Esophagus squamous epithelium (tissue), 5 donors: ENCODE measurements at places on chromosomes 5 and 9.

- DNase-seq: no peak
Measured at GRCh38 chr5:78295035-78295961, 800 bp upstream of the AP3B1 start.

DNA sequence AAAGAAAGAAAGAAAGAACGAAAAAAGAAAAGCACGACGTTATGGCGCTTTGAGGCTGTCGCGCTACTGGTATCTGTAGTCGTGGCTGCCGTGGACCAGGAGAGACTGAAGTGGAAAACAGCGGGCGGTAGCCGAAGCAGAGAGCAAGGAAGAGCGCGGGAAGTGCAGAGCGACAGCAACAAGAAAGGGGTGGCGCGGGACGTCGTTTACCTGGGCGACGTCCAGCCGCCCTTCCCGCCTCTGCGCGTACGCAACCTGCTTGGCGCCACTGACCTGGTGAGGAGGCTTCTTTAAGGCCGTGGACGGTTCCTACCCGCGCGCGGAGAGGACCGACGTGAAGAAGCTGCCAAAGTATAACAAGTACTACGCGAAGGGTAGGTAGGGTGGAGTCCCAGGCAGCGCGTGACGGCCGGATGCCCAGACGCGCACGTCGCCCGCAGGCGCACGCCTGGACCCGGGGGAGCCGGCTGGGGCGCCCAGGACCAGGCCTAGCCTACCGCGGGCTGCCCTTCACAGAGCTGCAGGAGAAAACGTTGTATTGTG, 15.4 kb downstream of the CCL28 start:
- no peak for DNase-seq

GRCh38 chr5:116964438-116964837, 389.8 kb upstream of the SEMA6A start:
- no peak for DNase-seq

DNA sequence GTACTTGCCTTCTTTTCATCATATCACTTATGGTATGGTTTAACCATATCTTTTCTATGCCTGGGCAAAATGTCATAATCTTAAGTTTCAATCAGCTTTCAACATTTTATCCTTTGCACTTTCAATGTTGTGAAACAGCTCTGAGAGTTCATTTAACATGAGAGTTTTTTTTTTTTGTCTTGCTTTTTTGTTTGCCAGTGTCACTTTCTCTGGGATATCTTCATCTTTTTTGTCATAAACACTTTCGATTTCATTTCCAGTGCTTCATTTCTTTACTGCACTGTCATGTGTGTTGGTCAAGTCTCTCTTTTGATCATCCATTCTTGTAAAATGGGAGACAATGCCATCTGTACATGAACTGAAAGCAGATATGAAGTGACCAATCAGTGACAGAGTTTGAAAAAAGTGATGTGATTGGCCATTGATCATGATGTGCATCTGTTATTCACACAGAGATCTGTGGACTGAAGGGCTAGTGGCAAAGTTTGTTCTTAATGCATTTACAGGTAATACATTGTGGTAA, 7.5 kb upstream of the POU5F2 start:
- DNase-seq: no peak

- DNase-seq: no peak
Measured at GRCh38 chr5:76927961-76928360, 24.9 kb upstream of the CRHBP start.

GRCh38 chr5:20340126-20340525, 352.1 kb upstream of the CDH18 start:
- no peak for DNase-seq

- DNase-seq: no peak
Measured at GRCh38 chr5:96933764-96934707, 1.8 kb upstream of the LNPEP start.

GRCh38 chr5:162514116-162514515, 446.5 kb downstream of the GABRG2 start:
- no peak for DNase-seq

DNA sequence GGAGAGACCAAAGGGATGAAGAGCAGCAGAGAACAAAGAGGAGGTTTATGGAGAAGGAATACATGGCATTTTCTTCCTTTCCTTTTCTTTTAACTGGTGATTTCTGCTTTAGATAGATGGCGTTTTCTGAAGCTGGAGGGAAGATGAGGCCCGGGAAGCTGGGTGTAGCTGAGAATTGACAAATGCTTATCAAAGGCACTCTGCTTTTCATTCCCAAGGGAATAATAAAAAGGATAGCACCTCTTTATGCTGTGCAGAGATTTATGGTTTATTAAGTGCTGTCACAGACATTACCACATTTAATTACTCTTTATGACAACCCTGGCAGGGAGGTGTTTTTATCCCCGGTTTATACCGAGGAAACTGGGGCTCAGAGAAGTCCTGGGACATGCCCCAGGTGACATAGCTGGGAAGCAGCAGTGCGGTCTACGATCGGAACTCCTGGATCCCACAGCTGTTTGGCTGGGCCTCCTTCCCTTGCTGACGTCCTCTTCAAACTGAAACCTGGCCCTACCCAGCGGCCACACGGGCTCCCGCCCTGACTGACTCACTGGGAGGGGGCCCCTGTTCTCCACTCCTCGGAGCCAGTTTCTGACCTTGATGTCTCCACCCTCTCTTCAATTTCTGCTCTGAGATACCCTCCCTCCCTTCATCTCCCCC, 8.2 kb upstream of the EPB41L4B start:
- no peak for DNase-seq

DNA sequence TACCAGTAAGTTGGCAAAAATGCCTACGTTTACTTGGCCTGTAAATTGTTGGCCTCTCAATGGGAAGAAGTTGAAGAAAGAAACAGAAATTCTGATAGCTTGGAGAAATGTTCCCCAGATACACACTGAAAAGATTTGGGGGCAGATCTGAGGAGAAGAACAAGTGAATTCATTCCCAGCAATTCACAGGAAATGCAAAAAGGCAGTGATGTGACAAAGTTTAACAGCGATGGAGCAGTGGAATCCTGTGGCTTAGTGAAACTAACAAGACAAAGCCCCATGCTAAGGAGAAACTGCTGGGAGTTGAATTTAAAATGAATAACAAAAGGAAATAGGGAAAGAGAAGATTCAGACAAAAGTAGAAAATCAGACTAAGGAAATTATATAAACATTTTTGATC, 213.2 kb upstream of the EDIL3 start:
- no peak for DNase-seq

- no peak for DNase-seq
Measured at GRCh38 chr9:110131499-110131898, 76.5 kb downstream of the C9orf152 start.

DNA sequence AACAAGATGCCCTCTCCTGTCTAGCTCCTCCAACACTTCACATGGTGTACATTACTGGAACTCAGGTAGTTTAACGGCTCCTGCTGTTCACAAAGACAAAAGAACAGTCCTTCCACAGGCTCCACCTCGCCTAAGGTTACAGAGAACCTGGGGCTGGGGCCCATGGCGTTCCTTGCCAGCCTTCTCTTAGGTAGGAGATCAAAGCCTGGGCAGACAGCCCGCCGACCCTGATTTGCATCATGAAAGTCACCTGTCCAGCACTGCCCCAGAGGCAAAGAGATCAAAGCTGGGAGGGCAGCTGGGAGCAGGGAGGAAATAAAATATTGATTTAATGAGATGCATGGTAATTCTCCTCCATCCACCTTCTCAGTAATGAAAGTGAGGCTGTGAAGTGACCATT, 115.0 kb upstream of the SLIT3 start:
- no peak for DNase-seq

- no peak for DNase-seq
Measured at GRCh38 chr5:43017428-43017815, 22.7 kb downstream of the ANXA2R start.

GRCh38 chr5:3325972-3326840, 269.4 kb upstream of the IRX1 start:
- DNase-seq: no peak
